Stimulated activated CD4-positive, alpha-beta T cell treated with anti-CD3 and anti-CD28 coated beads, Interleukin-15, amount 100 ng/mL, for 24 hours (primary cell): ENCODE measurements at places on chromosomes 3 and 15.
A peak's percentile ranks its signal among the peaks of the same experiment; 100 is the strongest.

DNA sequence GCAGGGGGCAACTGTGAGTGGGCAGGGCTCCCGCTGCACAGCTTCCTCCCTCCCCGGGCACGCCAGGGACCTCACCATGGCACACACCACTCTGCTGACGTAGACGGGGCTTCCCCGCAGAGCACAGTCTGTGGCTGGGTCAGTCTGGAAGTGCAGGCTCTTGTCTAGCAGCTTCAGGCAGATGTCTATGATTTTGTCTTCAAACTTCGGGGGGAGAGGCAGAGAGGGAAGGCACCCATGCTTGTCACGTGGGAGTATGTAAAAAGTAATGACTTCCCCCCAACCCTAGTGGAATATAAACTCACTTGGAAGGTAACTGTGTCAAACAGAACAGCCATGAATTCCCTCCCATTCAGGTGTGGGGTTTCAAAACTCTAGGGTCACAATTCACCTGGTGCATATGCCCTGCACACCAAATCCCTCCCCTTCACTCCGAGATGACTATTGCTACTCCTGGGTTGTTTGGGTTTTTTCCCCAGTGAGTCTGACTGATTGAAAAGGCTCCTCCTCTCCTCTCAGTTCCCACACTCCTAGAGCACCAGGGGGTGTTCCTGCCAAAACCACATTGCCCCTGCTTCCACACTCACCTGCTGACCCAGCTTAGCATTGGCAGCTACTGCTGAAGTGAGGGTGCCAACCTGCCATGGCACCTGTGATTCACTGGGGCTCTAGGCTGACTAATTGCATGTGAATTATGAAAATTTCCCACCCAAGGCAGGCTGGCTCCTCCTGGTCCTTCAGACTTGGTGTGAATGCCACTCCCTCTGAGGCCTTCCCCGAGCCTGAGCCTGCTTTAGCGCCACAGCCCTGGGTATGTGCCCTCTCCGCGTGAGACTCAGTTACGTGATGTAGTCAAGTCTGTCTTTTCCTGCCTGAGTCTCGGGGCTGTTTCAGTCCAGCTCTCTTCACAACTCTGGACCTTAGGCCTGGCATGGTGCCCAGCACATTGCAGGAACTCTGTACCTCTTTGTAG is 13.0 kb downstream of the TGM5 start:
- peak; percentile 37 for DNase-seq

GRCh38 chr15:47614360-47615011 is 102.8 kb upstream of the SEMA6D start:
- no peak for DNase-seq

DNA sequence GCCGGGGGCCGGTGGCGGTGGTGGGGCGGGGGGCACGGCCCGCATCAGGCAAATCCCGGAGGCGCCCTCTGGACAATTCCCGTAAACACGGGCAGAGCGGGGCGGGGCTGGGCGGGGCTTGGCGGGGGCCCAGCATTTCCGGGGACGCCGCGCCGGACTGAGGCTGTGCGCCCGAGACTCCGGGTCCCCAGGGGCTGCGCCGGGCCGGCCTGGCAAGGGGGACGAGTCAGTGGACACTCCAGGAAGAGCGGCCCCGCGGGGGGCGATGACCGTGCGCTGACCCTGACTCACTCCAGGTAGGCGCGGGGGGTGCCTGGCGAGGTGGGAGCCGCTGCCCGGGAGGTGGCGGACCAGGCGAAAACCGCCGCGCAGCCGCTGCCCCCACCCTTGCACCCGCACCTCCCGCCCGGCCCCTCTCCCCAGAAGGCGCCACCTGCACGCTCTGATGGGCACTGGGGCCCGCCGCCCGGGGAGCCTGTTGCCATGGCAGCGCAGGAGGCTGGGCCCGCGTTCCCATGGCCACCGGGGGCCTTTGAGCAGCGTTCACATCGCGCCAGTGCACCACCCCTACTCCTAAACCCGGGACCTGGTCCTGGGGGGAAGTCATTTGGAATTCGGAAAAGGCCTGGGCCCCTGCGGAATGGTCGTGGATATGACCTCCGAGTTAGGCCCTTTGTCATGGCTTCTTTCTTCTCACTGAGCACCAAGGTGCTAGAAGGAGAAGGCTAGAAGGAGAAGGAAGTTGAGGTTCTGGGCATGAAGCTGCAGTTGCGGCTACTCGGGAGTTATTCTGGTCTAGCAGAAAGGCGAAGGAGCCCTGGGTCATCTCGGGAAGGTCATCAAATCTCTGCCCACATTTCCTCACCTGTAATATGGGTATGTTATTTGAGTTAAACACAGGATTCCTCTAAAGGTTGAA is 16.1 kb upstream of the SEMA4B start:
- peak; percentile 67 for DNase-seq

- no peak for DNase-seq
Measured at GRCh38 chr15:87949151-87949574, 307.4 kb downstream of the NTRK3 start.

DNA sequence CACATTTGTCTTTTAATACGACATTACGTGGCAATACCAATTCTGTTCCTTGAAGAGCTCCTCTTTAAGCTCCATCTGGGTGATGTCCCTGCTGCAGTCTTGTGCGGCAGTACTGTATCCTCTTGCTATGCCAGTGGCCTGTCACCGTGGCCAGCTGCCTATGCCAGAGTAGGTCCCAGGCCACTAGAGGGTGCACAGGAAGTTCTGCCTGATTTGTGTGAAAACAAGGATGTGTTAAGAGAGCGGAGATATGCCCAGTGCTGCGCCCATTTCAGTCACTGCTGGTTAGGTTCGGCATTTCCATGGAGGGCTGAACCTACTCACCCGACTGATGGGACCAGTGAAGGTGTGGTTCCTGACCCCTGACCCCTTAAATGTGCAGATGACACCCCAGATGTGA is 25.2 kb downstream of the NIPA1 start:
- DNase-seq = peak; percentile 26

- no peak for DNase-seq
Measured at GRCh38 chr3:133988631-133989161, 41.0 kb downstream of the SLCO2A1 start.

- DNase-seq = no peak
Measured at GRCh38 chr3:147864754-147865354, 455.7 kb downstream of the ZIC1 start.

- no peak for DNase-seq
Measured at GRCh38 chr3:195101001-195101583, 169.9 kb downstream of the XXYLT1 start.

GRCh38 chr15:25695875-25696760 is 167.0 kb downstream of the ATP10A start:
- DNase-seq = no peak

DNA sequence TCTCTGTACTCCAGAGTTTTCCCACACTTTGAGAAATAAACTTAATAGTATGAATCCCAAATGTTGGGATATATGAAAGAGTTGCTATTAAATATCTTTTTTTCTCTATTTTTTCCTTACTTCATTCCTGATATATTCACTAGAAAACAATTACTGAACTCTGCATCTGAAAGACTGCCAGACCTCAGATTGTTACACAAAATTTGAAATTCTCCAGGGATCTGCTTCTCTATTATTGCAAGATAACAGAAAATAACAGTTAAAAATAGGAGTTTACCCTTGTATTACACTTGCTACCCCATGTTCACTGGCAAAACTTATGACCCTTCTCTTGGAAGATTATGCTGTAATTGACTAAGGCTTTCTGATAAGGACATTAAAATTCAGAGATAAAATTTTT is 11.7 kb upstream of the P3H2 start:
- DNase-seq = no peak

DNA sequence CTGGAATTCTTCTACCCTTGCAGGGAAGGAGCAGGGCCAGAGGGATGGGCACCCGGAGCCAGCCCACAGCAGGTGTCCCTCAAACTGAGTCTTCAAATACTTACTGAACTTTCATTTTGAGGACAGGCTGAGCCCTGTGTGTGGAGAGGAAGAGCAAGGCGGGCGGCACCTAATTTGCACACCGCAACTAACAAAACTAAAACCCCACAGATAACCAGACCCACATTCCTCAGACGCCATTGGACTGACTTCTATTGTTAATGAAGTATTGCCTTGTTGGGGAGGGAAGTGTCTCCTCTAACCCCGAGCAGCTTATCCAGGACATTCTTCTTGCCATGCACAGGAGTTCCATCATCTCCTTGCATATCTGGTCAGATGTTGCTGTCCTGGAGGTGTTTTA is 105.2 kb upstream of the NR2E3 start:
- DNase-seq = no peak

DNA sequence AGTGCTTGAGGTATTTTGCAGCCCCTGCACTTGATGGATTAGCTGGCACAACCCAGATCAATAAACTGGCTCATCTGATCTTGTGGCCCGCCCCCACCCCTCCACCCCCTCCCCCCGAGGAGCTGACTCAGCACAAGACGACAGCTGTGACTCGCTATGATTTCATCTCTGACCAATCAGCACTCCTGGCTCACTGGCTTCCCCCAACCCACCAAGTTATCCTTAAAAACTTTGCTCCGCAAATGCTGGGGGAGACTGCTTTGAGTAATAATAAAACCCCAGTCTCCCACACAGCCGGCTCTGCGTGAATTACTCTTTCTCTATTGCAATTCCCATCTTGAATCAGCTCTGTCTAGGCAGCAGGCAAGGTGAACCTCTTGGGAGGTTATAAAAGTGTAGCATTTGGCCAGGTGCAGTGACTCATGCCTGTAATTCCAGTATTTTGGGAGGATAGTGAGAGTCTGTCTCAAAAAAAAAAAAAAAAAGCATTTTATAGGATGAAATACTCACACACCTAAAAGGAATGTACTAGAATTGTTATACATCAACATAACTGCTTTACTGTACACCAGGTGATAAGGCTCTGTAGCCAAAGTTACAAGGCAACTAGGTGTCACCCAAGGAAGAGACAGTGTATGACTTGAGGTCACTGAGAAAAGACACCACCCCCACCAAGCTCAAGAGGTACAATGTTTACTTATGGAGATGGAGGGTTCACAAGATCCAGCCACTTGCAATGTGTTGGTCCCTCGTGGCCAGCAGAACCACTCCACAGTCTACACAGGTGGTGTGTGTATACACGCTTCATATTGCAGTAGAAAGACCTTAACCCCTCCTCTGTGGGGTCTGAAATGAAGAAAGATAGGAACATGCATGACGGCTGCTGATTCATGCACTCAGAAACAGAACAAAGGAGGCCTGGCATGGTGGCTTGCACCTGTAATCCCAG is 8.6 kb downstream of the ZNF445 start:
- peak; percentile 60 for DNase-seq

DNA sequence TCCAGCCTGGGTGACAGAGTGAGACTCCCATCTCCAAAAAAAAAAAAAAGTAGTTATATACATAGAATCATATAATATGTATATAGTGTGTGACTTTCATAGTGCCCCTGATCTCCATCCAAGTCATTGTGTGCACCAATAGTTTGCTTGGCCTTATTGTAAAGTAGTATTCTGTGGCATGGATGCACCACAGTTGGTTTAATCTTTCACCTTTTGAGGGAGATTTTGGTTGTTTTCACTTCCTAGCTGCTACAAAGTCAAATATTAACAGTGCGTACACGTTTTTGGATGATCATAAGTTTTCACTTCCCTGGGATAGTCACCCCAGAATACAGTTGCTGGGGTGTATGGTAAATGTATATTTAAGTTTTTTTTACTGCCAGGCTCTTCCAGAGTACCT is 162.8 kb downstream of the PTPRG start:
- no peak for DNase-seq

DNA sequence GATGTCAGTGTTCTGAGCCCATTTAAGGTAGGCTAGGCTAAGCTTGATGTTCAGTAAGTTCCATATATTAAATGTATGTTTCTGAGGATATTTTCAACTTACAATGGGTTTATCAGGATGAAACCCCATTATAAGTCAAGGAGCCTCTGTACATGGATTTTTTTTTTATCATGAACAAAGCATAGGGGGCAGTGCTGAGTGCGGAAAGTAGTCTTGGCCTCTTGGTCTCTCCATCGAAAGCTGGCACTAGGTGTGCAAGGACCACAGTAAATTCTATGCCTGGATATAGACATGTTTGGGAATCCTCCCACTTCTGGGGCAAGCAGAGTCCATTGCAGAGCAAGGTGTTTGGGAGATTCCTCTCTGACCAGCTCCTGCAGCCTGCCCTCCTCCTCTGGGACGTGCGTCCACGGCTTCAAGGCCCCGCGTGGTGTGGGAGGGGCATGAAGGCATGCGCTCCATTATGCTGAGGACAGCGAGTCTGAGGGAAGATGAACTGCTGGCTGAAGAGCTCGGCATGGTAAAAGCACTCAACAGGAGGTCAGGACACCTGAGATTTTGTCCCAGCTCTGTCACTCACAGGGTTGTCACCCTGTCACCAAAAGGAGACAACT is 122.9 kb upstream of the LIPC start:
- DNase-seq = no peak

DNA sequence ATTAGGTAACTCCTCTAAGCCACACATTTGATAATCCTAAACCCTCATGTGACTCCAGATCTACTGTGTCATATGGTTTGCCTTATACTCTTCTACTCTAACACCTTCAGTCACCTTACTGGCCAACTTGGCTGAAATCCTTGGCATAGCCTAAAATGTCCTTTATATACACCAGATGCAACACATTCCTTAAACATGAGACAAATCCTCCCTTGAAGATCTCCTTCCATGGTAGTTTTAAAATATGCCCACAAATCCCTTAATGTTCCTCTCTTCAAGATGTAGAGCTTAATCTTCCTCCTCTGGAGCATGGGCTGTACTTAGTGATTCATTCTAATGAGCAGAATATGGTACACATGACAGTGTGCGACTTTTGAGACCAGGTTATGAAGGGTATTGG is 238.9 kb downstream of the SUCLG2 start:
- DNase-seq = no peak

GRCh38 chr3:39207361-39208186 is 15.2 kb upstream of the XIRP1 start:
- no peak for DNase-seq

GRCh38 chr3:55327131-55327920 is 159.8 kb downstream of the WNT5A start:
- DNase-seq = no peak

GRCh38 chr3:28951772-28952556 is 328.9 kb upstream of the RBMS3 start:
- no peak for DNase-seq

DNA sequence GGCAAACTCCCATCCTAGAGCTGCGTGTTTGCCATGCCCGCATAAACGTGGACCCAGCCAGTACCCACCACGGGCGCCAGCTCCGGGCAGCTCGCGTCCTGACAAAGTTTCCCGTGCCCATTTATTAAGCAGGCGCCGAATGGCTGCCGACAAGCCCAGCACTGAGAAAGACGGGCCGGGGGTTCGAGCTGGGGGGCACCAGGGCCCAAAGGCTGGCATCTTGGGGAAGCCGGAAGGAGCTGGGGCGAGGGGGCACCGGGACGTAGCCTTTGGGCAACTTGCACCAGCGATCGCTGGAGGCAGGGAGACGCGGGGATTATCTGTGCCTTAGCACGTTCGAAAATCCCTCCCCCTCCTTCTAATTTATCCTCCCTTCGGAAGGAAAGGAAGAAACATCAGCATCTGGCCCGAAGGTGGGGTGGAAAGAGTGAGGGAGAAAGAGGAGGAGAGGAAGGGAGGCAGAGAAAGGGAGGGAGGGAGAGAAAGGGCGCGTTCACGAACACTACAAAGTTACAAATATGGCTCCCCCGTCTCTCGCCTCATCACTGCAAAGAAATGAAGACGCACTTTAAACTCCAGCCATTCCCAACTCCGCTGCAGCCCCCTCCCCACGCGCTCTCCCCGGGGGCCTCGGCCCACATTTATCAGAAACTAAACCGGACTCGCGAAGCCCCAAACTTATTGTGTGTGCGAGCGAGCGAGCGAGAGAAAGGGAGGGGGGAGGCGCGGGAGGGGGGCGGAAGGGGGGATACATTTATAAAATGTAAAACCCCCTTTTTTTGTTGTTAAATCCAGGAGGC is 1.0 kb downstream of the ANP32A start:
- peak; percentile 63 for DNase-seq
